Activated naive CD4-positive, alpha-beta T cell (primary cell): ENCODE measurements at places on chromosomes 2 and 18.

DNA sequence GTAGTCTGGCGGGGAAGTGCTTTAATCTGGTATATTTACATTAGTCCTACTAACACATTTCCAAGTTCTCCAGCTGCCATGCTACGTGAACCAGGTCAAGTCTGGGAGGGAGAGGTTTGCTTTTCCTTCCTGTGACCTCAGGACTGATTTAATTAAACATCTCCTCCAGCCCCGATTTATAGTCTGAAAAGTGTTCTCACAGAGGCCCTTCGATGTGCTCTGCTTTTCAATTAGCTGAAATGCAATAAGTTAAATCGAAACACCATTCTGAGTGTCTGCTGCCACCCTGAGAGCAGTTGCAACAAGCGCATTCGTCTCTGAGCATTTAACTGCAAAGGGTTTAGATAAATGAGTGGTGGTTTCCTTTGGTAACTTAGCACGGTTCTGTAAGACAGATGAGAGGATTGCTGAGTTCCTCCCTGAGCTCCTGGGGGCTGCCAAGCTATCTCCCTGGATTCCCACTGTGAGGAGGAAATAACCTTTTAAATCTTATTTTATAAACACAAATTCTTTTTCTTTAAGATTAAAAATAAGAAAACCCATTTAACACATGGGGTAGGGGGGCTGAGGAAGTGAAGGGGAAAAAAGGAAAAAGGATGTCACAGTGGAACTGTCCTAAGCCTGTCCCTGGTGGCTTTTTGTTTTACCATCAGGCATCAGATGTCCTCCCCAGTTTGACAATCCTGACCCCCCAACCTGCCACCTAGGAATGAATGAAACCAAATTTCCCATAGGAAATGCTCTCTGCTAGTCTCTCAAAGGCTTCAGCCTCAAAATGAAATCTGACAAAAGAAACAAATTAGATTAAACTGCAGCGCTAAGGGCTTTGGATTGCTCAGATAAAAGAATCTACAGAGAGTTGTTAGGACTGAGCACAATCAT is 56.5 kb upstream of the CREB1 start:
- DNase-seq = no peak

DNA sequence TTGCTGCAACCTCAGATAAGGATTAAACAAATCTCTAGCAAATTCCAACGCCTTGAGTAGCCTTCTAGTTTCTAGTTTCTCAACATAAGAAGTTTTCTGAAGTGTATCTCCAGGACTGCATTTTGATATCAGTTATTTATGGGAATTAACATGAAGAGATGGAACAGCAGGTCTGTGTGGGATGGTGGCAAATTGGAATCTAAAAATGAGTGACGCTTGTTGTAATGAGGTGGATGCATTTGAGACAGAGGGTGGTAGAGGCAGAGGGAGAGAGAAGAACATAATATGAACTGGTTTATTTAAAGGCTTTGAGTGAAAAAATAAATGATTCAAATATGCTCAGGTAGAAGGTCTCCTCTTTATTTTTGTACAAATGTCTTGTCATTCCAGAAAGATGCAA is 446.8 kb upstream of the GCFC2 start:
- DNase-seq = no peak

DNA sequence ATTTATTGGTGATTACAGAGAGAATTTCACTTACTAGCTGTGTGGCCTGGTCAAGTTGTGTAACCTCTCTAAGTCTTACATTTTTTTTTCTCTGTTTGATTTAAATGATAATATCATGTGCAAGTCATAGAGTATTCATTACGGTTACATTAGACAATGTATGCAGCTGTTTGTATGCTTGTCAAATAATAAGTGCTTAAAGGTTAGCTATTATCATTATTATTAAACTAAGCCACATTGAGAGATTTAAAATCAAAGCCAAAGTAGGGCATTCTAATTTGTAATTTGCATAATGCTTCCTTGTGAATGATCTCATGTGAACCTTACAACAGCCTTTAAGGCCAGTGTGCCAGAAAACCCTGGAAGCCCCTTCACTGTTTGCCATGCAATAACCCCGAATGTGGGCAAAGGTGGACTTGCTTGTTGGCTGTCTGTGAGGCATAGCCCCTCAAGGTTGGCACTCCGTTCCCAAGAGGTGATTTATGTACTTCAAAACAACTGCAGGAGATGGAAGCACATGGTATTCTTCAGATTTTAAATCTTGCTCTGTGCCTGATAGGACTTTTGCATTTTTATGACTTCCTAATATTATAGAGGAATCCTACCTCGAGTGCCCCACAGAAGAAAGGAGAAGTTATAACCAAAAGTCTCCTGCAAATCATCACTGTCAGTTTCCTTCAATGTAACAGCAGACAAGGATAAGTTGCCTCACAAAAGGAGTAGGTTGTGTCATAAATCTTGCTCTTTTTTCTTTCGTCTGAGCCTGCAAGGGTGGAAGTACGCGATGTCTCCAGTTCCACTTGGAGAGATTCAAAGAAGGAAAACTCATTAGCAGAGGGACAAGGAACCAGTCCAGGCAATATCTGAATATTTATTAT is 272.0 kb downstream of the TGIF1 start:
- no peak for DNase-seq

GRCh38 chr2:168480356-168480755 is 24.3 kb downstream of the CERS6 start:
- DNase-seq = no peak

- no peak for DNase-seq
These were observed 54.2 kb downstream of the NCAPH start for GRCh38 chr2:96389736-96390135.

- DNase-seq = no peak
These were observed 138.7 kb upstream of the AQP4 start for GRCh38 chr18:27004056-27004829.

DNA sequence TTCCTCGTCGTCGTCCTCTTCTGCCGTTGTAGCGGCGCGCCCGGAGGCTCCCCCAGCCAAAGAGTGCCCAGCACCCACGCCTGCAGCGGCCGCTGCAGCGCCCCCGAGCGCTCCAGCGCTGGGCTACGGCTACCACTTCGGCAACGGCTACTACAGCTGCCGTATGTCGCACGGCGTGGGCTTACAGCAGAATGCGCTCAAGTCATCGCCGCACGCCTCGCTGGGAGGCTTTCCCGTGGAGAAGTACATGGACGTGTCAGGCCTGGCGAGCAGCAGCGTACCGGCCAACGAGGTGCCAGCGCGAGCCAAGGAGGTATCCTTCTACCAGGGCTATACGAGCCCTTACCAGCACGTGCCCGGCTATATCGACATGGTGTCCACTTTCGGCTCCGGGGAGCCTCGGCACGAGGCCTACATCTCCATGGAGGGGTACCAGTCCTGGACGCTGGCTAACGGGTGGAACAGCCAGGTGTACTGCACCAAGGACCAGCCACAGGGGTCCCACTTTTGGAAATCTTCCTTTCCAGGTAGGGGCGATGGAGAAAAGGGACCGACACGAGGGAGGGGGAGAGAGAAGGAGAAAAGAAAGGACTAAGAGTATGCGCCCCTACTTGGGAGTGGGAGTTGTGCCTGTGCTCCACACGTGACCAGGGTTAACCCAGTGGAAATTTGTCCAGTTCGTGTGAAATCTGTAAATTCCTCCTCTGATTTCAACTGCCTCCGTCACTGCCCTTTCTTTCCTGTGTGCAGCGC is 800 bp downstream of the HOXD13 start:
- DNase-seq = no peak

DNA sequence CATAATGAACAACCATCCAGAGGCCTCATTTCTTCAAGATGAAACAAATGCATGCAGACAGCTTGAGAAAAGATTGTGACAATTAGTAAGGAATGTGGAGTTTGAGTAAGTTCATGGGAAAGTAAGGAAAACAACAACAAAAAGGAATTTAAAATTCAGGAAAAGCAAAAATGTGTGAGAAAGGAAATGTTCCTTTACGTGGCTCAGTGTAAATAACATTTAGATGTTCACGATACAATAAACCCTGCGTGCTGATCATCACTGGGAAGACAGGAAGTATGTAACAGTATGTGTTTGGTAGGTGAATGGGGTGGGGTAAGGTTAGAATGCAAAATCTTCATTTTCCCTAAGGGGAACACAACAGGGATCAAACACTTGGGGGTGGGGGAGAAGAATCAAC is 72.7 kb downstream of the TRIP12 start:
- no peak for DNase-seq

DNA sequence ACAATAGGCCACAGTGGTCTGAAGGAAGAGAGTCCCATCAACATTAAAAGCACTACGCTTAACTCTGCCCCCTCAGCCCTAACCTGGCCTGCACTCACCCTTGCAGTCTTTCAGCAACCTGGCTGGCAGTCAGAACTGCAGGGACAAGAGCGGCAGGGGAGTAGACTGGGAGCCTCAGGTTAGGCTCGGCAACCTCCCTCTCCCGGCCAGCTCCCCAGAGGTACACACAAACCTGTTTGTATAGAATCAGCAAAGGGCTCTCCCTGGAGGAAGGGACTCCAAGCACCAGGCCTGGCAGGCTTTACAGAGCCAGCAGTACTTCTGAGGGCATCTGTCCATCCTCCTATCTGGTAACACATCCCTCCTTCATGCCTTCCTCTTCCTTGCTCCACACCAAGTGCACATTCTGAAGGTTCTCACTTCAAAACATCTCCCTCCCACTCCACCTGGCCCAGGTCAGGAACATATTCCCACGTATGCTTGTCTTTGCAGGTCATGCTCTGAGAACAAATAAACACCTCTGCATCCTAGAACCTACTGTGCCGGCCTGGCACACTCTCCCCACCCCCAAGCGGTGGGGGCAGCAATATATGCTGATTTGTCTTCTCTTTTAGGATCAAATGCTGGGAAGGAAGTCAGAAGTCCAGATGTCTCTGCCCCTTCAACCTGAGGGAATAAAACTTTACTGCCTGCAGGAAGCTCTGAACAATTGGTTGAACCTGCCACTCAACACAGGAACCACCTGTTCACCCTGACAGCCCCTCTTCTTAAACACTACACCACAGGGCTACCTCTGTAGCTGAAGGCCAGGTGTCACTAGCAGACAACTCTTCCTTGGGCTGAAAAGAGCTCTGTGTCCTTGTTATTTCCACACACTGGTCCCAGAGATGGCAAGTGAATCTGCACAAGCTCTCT is 12.6 kb upstream of the SFXN5 start:
- DNase-seq = no peak
